Kidney epithelial cell (primary cell): ENCODE measurements at places on chromosomes 1 and 21.

- no peak for DNase-seq
Measured at GRCh38 chr1:164707868-164708331, 148.9 kb downstream of the PBX1 start.

DNA sequence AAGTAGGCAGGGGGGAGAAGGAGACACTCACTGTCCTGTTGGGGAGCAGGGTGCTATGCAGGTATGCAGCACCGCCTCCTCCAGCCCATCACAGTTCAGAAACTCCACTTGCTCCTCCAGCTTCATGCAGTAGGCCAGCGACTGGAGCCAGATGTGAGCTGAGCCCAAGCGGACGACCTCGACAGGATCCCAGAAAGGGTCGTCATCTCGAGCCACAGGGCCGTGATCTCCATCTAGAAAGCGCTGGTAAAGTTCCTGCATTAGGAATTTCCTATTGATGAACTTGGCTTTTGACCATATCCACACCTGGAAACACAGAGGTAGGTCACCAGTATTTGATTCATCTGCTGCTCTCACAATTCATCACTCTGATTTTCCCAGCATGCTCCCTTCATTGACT is 56.1 kb downstream of the SCCPDH start:
- DNase-seq = no peak

- no peak for DNase-seq
Measured at GRCh38 chr1:153478047-153478691, 17.7 kb upstream of the S100A7 start.

DNA sequence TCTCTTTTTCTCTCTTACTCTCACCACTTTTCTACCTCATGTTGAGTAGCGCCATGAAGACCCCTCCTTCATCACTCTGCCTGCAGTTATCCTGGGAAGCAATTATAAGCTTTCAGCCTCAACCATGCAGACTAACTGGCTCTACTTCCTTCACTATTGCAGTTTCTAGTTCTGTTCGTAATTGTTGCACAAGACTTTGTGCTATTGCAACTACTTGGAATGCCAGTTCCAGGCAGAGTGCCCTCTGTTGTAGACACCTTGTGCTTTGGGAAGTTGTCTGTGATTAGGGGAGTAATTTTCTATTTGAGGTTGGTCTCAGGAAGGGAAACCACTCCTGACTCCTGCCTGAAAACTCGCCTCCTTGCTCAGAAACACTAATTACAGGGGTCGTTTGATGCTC is 19.4 kb downstream of the PGM1 start:
- DNase-seq = no peak

- no peak for DNase-seq
Measured at GRCh38 chr1:154996966-154997701, 3.7 kb downstream of the LENEP start.

- no peak for DNase-seq
Measured at GRCh38 chr1:29584362-29584761, 348.0 kb downstream of the PTPRU start.

- DNase-seq = no peak
Measured at GRCh38 chr1:20008391-20008841, 29.0 kb upstream of the PLA2G2A start.

- no peak for DNase-seq
Measured at GRCh38 chr1:180765151-180765550, 133.3 kb downstream of the XPR1 start.

- DNase-seq = no peak
Measured at GRCh38 chr1:155076371-155076770, 2.3 kb upstream of the EFNA3 start.

GRCh38 chr1:4700801-4701200 is 46.4 kb downstream of the AJAP1 start:
- no peak for DNase-seq

DNA sequence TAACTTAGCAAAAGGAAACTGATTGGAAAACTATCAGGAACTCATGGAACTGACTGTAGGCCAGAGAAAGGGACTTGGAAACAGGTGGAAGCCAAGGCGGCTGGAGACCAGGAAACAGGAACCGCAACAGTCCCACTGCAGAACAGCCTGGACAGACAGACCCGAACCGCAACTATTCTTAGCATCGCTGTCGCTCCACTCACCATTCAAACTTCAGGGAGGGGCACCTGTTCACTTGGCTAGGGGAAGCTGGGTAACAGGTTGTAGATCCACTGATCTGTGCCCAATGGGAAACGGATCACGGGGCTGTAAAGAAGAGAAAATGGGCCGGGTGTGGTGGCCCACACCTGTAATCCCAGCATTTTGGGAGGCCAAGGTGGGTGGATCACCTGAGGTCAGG is 61.9 kb downstream of the CLSTN1 start:
- no peak for DNase-seq

GRCh38 chr1:29384496-29385015 is 148.2 kb downstream of the PTPRU start:
- DNase-seq = no peak

DNA sequence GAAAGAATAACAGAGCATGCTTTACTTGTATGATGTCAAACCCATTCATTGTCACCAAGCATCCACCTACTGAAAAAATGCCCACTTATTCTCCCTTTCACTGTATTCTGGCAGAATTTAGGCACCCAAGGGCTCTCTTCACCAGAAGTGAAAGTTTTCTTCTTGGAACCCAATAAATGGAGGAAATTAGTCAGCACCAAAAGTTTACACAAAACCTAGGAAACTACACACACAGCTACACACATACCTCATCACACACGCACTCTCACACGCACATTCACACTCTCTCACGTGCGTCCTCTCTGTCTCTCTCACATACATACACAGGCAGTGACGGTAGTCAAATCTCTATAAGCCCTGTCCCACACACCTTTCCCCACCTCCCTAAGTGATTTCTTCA is 37.6 kb downstream of the MCOLN2 start:
- DNase-seq = no peak

DNA sequence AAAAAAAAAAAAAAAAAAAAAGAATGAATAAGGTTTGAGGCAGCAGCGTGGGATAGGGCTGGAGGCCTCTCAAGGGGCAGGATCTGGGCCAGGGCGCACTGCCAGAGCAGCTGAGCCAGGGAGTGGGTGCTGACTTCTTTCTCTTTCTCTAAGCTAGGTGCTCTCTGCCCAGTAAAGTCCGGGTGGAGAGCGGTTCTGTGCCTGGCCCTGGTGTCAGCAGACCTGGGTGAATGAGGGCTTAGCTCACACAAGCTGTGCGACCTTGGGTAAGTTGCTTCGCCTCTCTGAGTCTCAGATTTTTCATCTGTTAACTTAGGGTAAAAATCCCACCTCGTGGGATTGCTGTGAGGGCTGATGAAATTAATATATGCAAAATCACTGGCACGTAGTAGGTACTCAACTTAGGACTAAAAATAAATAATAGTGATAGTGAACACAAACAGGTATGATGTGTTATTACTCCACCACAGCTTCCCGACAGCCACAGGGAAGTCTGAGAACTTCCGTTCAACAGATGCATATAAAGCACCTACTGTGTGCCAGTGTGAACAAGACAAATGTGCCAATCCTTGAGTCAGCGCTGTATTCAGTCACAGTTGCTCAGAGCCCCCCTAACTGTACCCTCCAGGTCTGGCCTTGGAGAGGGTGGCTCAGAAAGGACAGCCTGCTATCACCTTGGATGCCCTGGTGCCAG is 2.0 kb upstream of the FAM131C start:
- DNase-seq = no peak

DNA sequence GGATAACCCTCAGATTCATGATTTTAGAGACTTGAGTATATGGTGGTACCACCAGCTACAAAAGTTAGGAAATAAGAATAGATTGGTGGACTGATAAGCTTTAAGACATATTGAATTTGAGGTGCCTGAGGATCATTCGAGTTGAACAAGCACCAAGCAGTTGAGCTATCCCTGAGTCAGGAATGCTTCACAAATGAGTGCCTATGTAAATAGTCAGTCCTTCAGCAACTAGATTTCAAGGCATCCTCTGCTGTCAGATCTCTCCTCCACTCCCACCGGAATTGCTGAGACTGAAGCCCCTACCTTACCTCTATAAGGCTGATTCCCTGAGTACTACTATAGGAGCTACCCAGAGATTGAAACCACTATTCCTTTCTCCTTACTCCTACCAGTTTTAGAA is 7.1 kb downstream of the BTF3L4 start:
- DNase-seq = no peak

DNA sequence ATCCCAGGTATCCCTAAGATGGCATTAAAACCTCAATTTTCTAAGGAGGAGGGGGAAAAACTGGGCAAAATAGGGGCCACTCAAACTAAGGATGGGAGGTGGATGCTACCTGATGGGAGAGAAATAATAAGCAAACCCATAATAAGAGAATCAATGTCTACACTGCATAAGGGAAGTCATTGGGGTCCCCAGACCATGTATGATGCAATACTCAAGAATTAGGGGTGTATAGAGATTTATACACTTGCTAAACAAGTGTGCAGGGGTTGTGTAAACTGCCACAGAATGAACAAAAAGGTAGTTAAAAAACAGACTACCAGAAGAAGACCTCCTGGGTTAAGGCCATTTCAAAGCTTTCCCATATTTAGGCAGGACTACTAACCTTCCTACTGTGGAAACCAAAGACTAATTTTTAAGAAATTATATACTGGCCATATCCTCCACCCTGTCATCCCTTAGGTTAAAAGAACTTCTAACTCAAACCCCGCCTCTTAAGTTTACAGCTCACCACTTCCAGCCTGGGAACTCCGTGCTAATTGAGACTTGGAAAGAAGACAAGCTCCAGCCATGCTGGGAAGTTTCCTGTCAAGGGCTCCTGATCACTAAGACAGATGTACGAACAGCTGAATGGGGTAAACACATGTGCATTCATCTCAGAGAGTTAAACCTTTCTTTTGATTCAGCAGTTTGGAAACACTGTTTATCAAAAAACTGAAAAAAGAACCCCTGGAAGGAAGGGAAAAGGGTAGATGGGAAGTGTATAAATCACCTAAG is 64.4 kb upstream of the TLR5 start:
- no peak for DNase-seq

DNA sequence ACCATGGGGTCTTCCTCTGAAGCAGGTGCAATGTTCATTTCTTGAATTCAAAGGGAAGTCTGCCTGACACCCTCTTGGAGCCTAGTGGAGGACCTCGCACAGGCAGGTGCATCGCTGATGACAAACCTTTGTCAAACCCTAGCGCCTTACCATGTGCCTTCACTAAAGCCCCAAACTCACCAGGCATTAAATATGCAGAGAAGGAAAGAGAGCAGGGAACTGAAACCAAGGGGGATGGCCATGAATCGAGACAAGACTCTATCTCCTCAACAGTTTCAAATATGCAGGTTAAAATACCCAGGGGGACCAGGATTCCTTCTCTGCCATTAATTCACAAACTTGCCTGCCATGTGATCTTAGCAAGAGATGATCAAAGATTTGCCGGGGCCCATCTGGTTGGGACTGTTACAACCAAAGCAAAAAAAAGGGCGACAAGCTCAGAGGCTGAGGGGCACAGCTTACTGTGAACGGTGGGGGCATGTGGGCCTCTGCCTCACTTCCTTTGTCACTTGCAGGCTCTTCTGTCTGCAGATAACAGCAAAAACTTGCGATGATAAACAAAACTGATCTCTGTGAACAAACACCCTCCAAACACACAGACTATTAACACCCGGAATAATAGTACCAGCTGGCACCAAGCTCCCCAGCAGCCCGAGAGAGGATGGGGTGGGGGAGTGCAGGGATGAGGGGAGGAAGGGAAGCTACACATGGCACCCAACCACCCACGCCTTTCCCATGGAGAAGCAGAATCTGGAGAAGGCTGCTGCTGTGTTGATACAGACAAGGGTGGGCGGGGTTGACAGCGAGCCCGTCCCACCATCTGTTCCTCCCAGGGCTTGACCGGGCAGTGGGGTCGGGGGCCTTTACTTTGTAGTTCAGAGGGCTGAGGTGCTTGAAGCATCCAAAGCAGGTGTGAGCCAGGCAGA is 33.9 kb downstream of the TMEM63A start:
- DNase-seq = no peak

DNA sequence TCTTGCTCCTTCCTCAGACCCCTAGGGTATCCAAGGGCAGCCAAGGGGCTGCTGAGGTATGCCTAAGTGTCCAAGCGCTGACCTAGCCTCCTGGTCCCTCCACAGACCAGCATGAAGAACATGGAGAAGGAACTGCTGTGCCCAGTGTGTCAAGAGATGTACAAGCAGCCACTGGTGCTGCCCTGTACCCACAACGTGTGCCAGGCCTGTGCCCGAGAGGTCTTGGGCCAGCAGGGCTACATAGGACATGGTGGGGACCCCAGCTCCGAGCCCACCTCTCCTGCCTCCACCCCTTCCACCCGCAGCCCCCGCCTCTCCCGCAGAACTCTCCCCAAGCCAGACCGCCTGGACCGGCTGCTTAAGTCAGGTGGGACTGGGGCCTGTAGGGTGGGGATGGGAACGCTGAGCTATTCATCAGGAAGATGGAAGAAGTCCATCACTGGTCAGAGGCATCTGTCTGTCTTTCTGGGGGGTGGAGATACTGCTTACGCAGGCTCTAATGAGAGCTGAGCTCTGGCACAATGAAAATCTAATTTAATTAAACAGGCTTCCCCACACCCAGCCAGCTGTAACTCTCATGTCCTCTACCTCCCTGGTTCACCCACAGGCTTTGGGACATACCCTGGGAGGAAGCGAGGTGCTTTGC is 1.8 kb downstream of the TRIM46 start:
- no peak for DNase-seq

DNA sequence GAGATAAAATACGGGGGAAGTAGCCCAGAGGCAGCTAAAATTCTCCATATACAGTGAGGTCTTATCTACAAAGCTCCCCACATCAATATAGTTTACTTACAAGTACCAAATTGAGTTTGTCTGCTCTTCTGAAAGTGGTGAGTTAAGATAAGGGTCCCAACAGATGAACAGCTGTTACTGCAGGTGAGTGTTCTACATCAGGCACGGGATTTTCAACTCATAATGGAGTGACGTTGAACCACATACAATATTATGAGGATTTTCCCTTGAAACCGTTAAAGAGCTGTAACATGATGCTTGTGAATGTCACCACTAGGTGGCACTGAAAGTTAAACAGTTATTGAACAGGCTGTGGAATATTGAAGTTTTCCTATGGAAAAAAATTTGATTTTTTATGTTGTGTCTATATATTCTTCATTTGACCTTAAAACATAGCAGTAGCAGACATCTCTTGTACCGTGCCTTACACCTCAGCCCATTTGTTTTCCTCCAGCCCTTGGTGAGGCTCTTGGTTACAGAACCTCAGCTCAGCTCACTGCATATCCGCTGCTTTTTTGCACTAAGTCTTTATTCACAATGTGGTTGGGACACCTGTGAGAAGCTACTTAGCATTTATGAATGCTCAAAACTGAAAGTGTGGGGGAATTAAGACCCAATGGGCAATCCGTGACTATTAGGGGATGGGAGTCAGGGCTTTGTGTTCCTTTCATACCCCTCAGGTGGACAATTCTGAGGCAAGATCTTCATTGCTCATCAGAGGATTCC is 23.2 kb downstream of the CD1D start:
- DNase-seq = peak; percentile 7

DNA sequence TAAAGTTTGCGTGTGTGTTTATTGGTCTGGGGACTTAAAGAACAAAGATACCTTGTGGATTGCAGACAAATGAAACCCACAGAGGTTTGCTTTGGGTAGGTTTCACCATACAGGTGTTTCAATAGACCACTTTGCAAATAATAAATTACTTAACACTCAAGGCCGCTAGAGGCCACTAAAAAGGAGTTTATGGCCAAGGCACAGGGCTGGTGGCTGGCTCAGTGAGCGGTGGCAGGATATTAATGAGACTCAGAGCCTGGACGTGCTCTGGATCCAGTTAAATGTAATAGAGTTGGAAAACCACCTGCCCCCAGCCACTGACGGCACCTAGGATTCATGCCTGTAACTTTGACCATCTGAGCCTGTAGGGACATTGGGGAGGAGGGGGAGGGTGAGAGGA is 44.5 kb downstream of the LRRC38 start:
- no peak for DNase-seq

- DNase-seq = no peak
Measured at GRCh38 chr1:119758584-119758983, 10.1 kb downstream of the HMGCS2 start.
